Iris pigment epithelial cell (primary cell): ENCODE measurements at places on chromosomes 12 and 14.

DNA sequence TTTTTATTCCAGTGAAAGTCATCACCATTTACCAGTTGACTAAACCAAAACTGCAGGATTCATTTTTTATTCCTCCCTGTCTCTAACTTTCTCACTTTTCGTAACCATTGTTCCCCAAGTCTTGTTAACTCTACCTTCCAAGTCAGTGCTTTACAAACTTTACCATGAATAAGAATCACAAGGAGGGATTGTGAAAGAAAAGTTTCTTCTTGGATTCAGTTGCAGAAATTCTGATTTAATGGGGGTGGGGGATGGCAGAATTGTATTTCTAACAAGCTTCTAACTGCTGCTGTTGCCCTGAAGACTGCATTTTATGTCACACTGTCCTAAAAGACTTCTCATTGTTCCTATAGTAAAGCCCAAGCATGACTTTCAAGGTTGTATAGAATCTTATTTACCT is 5.0 kb upstream of the RAB21 start:
- no peak for DNase-seq

DNA sequence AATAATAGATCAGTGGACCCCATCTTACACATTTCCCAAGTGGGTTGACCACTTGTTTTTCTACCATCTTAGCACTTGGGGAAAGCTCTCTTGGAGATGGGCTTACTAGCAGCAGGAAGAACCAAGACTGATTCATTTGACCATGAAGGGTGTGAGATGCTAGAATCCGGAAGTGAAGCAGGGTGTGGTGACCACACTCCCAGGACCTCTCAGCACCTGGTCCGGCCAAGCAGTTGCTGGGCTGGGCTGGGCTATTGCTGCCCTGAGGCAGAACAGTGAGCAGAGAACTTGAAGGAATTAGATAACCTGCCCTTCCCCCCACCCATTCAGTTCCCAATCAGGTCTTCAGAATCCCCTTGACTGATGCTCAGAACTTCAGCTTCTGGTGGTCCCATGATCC is 24.4 kb downstream of the ADCY6 start:
- DNase-seq: no peak

- peak; percentile 100 for DNase-seq
Measured at GRCh38 chr14:54652188-54652587, 85.3 kb downstream of the SAMD4A start.

DNA sequence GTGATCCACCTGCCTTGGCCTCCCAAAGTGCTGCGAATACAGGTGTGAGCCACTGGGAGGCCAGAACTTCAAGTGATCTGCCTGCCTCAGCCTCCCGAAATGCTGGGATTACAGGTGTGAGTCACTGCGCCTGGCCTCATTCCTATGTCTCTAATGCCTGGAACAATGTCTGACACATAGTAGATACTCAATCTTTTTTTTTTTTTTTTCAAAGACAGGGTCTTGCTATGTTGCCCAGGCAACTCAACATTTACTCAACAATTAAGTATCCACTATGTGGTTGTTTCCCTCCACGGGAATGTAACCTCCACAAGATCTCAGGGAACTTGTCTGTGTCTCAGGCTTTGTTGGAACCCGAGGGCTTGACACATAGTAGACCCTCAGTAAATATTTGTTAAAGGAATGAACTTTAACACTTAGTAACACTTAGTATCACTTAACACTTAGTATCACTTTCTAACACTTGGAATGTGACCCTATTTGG is 3.0 kb upstream of the TMEM120B start:
- peak; percentile 79 for DNase-seq

- no peak for DNase-seq
Measured at GRCh38 chr12:116804051-116804450, 65.9 kb downstream of the RNFT2 start.

- no peak for DNase-seq
Measured at GRCh38 chr14:104927432-104927816, 2.7 kb downstream of the PLD4 start.
